Lung (tissue), 17 donors: ENCODE measurements at places on chromosomes 7 and 10. TPM values are rescaled to one million over a fixed set of nuclear protein-coding genes. Genes with fewer than 3 reads are reported as not detected.

The MMP21 gene
- total RNA-seq, result 0.46 TPM

The SIRT1 gene
- total RNA-seq, result 15.7 TPM

The CPA4 gene
- total RNA-seq, result 1.7 TPM

The TMEM236 gene
- 0.37 TPM for total RNA-seq

The OPALIN gene
- total RNA-seq, result not detected

The NUTM2E gene
- total RNA-seq, result 1.1 TPM
